ENCODE measurements at places on chromosomes 3 and 15.

DNA sequence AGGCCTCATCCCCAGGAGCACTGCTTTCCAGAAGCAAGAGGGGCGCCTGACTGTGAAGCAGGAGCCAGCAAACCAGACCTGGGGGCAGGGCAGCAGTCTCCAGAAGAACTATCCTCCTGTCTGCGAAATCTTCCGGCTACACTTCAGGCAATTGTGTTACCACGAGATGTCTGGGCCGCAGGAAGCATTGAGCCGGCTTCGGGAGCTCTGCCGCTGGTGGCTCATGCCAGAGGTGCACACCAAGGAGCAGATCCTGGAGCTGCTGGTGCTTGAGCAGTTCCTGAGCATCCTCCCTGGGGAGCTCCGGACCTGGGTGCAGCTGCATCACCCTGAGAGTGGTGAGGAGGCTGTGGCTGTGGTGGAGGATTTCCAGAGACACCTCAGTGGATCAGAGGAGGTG lies 2.1 kb downstream of the ZKSCAN7 start:
- no peak for DNase-seq

- DNase-seq, result no peak
These were observed 16.4 kb upstream of the BNC1 start for GRCh38 chr15:83300826-83301225.

DNA sequence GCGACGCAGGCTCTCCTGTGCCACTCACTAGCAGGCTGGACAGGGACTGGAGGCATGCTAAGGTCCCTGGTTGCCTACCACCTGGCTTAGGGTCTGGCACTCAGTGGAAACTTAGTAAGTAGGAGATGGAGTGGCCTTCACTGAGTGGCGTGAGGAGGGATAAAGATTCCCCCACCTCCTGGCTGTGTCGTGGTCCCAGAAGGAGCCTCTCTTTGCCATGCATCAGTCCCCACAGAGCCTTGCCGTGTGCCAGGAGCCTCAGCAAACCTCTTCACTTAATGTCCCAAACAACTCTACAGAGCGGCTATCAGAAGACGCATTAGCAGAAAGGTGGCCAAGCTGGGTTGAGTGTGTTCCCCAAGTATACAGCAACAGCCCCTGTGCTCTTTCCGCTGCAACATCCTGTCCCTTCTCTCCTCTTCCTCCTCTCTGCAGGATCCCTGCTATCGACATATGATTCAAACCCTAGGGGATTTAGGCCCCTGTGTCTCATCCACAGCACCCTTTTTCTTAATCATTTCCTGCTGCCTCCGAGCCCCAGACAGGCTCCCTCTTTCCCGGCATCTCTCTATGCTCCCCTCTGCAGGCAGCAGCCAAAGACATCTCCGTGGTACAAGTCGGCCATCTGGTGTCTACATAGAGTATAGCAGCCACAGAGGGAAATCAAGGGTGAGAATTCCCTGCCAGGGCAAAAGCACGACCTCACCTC lies 66.7 kb downstream of the SLC6A1 start:
- peak; percentile 72 for DNase-seq

DNA sequence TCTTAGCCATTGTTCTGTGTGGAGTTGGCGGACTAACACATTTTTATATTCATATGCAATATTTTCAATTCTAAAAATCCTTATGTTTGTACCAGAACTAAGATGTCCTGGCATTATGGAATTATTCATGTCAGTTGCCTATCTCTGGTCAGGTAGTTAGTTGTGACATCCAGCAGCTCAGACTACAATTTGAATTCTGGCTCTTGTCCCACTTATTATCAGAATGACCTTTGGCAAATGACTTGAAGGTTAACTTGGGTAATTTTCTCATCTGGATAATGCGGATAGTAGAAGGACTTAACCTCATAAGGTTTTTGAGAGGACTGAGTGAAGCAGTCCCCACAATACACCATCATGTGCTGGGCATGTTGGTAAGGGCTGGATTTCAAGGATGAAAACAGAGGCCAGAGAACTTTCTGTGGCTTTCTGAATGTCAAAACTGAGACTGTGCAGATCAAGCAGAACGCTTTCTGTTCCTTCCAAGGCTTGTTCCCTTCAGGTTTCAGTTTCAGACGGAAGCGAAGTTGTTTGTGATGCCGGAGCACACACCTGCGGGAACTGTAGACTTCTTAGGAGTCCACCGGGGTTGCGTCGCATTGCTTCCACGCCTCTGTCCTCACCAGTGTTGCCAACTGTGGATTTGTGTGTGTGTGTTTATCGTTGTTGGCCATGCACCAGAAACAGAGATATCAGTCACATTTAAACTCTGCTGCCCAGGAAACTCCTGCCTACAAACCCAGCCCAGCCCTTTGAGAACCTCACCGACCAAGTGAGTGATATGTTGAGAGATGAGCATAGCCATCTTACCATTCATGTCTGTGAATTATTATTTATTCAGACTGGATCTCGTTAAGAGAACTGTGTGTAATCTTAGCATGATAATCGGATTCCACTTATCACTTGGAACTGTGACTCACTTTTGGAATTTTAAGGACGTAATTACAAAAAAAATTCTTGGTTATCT lies 76.0 kb downstream of the PTPRG start:
- DNase-seq, result no peak

GRCh38 chr3:162077108-162077507 lies 580.5 kb downstream of the OTOL1 start:
- no peak for DNase-seq

GRCh38 chr3:114584734-114585371 lies 291.0 kb downstream of the TIGIT start:
- no peak for DNase-seq

- no peak for DNase-seq
These were observed 39.1 kb downstream of the PAK2 start for GRCh38 chr3:196778755-196779154.

GRCh38 chr3:109921509-109921908 lies 584.2 kb upstream of the DPPA4 start:
- DNase-seq, result no peak

- DNase-seq, result no peak
These were observed 296.6 kb downstream of the NR2F2 start for GRCh38 chr15:96627031-96627568.

- peak; percentile 71 for DNase-seq
These were observed 54.7 kb upstream of the TRAK1 start for GRCh38 chr3:42036483-42036823.

DNA sequence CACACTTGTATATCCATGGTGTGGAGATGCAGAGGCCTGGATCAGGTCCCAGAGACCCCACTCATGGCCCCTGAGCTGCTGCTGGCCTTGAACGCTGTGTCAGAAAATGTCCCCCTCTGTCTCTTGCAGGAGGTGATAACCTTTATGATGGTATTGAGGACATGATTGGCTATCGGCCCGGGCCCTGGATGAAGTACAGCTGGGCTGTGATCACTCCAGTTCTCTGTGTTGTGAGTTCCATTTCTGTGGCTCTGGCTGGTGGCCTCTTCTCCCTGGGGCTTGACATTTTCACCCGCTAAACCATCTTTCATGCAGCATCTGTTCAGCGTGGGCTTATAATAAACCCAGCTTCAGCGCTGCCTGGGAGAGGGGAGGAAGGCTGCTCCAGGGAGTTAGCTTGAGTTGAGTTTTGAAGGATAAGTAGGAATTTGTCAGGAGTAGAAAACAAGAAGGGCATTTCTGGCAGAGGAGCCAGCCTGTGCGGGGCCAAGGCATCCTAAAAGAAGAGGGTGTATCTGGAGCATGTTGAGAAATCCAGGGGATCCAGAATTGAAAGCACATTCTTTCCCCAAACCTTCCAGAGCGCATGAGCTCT lies 61.1 kb downstream of the GRIP2 start:
- DNase-seq, result no peak

DNA sequence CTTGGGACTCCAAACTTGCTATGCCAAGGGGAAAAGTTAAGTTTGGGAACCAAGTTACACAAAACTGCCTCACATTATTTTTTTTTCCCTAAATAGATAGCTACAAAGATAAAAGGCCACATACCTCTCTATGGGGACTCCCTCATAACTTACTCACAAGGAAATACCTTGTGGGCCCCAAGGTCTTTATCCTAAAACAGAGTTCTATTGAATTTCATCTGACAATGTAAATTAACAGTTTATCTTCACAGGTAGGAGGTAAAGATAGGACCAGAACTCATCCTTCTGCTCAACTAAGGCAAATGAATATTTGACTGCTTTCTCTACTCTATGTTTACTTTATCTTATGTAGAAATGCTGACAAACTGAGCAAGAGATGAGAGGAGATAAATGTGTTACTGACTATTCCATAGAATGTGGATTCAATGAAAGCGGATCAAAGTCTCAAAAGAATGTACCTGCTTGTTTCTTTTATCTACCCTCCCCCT lies 1278.0 kb downstream of the OTOL1 start:
- DNase-seq, result no peak

- no peak for DNase-seq
These were observed 518.7 kb upstream of the TBL1XR1 start for GRCh38 chr3:177715980-177716379.

DNA sequence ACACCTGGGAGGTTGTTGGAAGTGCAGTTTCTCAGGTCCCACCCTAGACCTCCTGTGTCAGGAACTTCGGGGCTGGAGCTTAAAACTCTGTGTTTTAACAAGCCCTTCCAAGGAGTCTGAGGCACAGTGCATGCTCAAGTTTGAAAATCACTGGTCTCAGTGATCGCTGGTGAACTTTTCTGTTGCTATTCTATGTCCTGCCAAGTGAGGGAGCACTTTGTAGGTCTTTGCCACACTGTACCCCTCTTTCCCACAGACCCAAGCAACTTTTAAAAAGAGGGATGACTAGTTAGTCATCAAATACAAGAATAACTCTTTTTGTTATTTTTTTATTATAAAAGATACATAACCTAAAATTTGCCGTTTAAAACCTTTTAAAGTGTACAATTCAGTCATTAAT lies 133.7 kb downstream of the AGBL1 start:
- no peak for DNase-seq

DNA sequence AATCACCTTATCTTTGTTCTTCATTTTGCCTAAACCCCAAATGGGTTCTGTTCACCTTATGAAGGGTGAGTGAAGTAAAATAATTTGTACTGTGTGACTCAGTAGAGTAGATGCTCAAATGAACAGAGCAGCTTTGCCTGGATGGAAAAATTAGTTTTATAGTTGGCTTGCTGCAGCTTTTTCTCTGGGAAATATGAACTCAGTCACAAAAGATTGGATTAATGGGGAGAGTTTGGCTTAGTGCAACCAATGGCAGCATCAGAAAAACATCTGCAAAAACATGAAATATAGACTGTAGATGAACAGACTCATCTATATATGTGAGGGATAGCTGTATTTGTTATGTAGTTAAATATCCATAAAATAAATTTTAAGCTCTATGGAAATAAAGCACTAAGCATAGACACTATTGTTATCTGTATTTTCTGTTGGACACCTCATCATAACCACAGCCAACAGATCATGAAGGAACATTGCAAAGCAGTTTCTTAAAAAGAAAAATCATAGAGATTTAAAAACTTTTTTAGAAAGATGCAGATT lies 181.3 kb downstream of the ECT2 start:
- DNase-seq, result no peak

DNA sequence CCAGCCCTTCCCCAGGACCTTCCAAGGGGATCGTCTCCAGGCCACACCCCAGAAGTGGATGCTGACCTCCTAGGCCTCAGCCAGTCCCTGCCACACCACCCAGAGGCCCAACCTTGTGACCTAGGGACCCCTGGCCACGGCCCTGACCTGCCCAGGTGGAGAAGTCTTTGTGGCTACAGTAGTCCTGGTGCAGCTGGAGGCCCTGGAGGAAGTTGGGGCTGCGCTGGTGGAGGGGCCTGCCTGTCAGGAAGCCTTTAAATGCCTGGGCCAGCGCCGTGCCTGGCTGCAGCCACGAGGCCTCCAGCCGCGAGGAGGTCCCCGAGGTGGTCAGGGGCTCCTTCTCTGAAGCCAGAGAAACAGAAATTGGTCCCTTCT lies 23.4 kb downstream of the PLA2G4D start:
- no peak for DNase-seq

DNA sequence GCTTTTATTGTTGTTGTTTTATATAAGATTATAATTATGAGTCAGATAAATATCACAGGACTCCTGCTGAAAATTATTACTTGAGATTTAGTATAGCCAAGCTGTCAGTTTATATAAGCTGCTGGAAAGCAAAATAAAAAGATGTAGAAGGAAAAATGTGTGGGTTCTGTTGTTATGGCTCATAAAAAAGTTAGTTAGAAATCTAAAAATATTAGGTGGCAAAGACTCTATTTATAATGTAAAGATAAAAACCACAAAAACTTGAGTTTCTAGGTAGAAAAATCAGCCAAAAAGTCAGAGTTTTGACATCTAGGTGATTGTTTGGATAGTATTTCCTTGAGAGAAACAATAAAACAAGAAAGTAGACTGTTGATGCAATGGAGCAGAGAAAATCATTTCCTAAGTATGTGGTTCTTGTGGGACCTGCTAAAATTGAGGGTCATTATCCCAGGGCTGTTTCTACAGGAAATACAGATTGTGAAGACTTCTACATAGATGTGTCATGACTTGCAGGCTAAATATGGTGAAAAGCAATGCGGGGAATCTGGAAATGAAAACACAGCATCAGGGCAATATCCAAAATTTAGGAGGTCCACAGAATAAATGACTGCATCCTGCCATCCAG lies 1109.6 kb upstream of the CADM2 start:
- no peak for DNase-seq

DNA sequence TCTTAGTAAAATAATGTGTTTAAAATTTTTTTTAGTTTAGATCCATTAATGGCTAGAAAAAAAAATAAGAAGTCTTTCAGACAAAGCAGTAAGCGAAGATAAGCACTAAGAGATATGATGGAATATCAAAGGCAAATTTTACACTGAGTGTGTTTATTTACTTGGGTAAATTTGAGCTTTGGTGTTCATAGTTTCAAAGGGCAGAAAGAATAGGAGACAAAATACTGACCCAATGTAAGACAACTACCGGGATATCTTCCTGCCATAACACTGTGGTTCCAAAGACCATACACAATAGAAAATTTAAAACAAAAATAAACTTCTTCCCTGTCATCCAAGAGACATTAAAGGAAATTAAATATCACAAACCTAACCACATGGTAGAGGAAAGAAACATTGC lies 25.5 kb upstream of the TP63 start:
- DNase-seq, result no peak

- no peak for DNase-seq
These were observed 64.4 kb upstream of the ACAN start for GRCh38 chr15:88738796-88739195.

GRCh38 chr3:54967731-54968161 lies 39.9 kb upstream of the LRTM1 start:
- DNase-seq, result peak; percentile 70

DNA sequence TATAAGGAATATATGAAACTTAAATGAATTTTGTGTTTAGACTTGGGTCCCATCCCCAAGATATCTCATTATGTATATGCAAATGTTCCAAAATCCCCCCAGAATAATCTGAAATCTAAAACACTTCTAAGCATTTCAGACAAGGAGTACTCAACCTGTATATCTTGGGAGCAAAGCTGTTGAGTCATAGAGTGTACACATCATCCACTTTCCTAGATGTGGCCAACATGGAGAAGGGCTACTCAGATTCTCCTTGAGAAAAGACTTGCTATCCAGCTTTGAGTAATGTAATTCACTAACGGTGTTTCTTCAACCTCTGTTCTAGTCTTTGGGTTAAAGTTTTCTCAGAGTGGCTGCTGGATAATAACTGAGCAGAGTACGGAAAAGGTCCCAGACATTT lies 215.5 kb upstream of the POU1F1 start:
- DNase-seq, result no peak
